ENCODE measurements at places on chromosomes 7 and 10. TPM values are rescaled to one million over a fixed set of nuclear protein-coding genes. Genes with fewer than 3 reads are reported as not detected.

The NUTM2A gene
- total RNA-seq: 1.2 TPM

The GOLGA7B gene
- total RNA-seq: not detected

The PHTF2 gene
- 27.0 TPM for total RNA-seq

The ENTPD7 gene
- 21.6 TPM for total RNA-seq

The INMT gene
- total RNA-seq: 0.09 TPM

The VPS37D gene
- 3.6 TPM for total RNA-seq

DNA sequence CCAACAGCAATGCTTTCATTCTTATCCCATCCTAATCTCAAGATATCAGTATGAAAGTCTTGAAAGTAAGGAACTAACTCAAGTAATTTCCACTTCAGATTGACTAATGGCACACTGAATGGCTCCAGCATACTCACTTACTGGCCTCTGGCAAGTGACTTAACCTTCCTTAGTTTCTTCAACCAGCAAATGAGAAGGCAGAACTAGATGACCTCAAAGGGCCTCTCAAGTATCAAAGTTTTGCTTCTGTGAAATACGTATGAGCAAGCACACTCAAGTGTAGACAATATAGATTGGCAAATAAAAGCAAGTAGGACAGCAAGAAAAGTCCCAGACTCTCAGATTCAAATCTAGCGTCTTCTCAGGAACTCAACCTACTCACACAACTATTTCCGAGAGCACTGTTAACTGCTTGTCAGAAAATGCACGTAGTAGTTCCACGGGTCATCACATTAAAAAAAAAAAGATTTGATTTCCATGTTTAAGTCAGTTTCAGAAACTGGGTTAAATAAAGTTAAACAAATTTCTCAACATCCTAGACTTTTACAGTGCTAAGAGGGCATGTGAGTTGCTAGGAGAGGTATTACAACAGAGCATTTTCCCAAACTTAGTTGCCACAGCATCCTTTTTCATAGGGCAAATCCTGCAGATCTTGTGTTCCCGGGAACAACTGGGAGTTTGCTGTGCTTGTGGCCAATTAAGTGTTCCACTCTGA lies 276.9 kb upstream of the KLF14 start:
- peaks cover 42% of the 10 kb centered on the region for H3K4me1 ChIP-seq
- no peaks in the 10 kb centered on the region for H3K27me3 ChIP-seq
- no peaks in the 10 kb centered on the region for H3K36me3 ChIP-seq
- H3K27ac ChIP-seq: no peak overlapping the region

DNA sequence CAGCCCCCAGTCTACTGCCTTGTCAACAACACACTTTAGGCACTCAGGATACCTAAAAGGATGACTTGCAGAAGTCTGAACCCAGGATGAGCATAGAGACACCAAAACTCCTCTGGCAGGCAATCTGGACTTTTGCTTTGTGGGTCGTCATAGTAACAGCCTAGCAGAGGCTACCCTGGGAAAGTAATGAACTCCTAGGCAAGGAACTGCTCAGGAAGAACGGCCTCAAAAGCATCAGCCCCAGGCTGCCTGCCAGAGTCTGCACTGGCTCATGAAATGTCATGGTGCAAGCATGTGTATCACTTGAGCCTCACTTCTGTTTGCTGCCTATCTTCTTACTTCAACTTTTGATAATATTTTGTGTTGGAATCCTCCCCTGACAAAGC lies 715.1 kb downstream of the GRID1 start:
- no peaks in the 10 kb centered on the region for H3K27me3 ChIP-seq
- no peaks in the 10 kb centered on the region for H3K36me3 ChIP-seq
- H3K4me1 ChIP-seq: peaks cover 12% of the 10 kb centered on the region
- H3K27ac ChIP-seq: no peak overlapping the region

- H3K4me3 ChIP-seq: no peak overlapping the region
- no peak for DNase-seq
- H3K36me3 ChIP-seq: no peaks in the 10 kb centered on the region
- H3K4me1 ChIP-seq: peaks cover 10% of the 10 kb centered on the region
- H3K27me3 ChIP-seq: no peaks in the 10 kb centered on the region
Observed at GRCh38 chr7:34275624-34276023, 370.3 kb downstream of the BMPER start.

GRCh38 chr7:26853788-26854393 lies 10.5 kb downstream of the SKAP2 start:
- H3K36me3 ChIP-seq: no peaks in the 10 kb centered on the region
- peak; percentile 32 for DNase-seq
- no peak overlapping the region for H3K4me3 ChIP-seq
- no peak overlapping the region for H3K27ac ChIP-seq
- peaks cover 52% of the 10 kb centered on the region for H3K27me3 ChIP-seq

DNA sequence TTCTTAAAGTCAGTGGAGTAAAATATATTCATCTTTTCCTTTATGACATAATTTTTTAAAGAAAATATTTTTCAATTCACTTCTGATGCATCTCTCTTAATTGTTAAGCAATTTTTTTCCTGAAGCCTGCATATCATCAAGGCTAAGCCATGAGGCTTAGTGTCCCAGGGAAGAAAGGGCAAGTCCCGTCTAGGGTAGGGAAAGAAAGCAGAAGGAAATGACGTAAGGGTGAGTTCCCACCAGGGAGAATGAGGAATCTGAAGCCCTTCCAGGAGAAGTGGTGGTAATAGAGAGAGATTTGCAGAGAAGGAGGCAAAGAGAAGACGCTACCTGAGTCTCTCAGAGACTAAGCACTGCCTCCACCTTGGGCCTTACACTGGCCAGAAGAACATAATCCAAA lies 96.8 kb upstream of the NFE2L3 start:
- no peaks in the 10 kb centered on the region for H3K27me3 ChIP-seq
- no peaks in the 10 kb centered on the region for H3K4me1 ChIP-seq
- no peak overlapping the region for H3K4me3 ChIP-seq
- H3K27ac ChIP-seq: no peak overlapping the region
- no peak for DNase-seq
- no peaks in the 10 kb centered on the region for H3K36me3 ChIP-seq

GRCh38 chr10:4082861-4083260 lies 297.9 kb upstream of the KLF6 start:
- peaks cover 4% of the 10 kb centered on the region for H3K4me1 ChIP-seq
- H3K27me3 ChIP-seq: no peaks in the 10 kb centered on the region
- H3K27ac ChIP-seq: no peak overlapping the region
- no peaks in the 10 kb centered on the region for H3K36me3 ChIP-seq
- H3K4me3 ChIP-seq: no peak overlapping the region

GRCh38 chr7:30988351-30989005 lies 24.7 kb downstream of the GHRHR start:
- no peak overlapping the region for H3K4me3 ChIP-seq
- H3K27me3 ChIP-seq: no peaks in the 10 kb centered on the region
- H3K27ac ChIP-seq: no peak overlapping the region
- H3K4me1 ChIP-seq: no peaks in the 10 kb centered on the region
- no peak for DNase-seq

DNA sequence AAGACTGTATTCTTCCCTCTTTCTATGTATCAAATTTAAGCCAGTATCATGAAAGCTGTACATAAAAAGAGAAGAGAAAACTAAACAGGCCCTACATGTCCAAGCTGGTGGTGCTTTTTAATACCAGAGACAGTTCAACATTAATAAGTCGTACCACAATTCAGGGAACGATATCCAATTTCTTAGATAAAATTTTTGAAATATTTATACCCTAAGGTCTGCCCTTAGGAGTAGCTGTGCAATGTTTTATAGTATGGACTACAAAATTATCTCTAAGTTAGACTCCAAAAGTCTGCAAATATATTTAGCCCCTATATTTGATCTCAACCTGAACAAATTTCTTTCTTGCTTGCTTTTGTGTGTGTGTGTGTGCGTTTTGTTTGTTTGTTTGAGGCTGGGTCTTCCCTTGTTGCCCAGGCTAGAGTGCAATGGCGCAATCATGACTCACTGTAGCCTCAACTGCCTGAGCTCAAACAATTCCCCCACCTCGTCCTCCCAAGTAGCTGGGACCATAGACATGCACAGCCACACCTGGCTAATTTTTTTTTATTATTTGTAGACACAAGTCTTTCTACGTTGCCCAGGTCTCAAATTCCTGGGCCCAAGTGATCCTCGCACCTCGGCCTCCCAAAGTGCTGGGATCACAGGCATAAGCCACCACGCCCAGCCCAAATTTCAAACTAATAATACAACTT lies 13.2 kb downstream of the ARHGAP19 start:
- no peak overlapping the region for H3K4me3 ChIP-seq
- no peaks in the 10 kb centered on the region for H3K36me3 ChIP-seq
- H3K27ac ChIP-seq: no peak overlapping the region
- H3K4me1 ChIP-seq: no peaks in the 10 kb centered on the region

- DNase-seq: no peak
- H3K4me3 ChIP-seq: no peak overlapping the region
- H3K27ac ChIP-seq: no peak overlapping the region
- H3K4me1 ChIP-seq: peaks cover 7% of the 10 kb centered on the region
- H3K36me3 ChIP-seq: no peaks in the 10 kb centered on the region
Observed at GRCh38 chr10:48652344-48652743, 32.3 kb upstream of the WDFY4 start.

DNA sequence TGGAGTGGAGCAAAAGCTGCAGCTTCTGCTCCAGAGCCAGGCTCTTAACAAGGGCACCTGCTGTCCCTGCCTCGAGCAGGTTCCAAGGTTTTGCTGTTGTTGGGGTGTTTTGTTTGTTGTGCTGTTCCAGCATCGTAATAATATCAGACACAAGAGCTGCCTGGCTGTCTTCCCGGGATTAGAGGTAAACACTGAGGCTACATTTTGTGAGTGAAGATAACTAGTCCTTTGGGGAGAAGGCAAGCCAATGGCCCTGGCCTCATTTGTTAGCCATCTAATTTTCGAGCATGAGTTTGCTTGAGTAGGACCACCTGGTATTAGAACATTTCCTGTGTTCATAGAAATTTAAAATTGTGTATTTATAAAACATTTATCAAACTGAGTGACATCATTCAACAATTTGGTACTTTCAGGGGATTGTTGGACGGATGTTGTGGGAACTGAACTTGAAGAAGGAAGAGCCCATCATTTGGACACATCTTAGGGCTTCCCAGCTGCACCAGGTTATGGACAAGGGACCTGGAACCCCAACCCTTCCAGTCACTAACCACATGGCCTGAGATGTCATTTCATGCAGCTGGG lies 555.0 kb downstream of the TNS3 start:
- no peaks in the 10 kb centered on the region for H3K4me1 ChIP-seq
- DNase-seq: no peak
- no peak overlapping the region for H3K27ac ChIP-seq
- no peaks in the 10 kb centered on the region for H3K36me3 ChIP-seq
- H3K4me3 ChIP-seq: no peak overlapping the region
- H3K27me3 ChIP-seq: no peaks in the 10 kb centered on the region

DNA sequence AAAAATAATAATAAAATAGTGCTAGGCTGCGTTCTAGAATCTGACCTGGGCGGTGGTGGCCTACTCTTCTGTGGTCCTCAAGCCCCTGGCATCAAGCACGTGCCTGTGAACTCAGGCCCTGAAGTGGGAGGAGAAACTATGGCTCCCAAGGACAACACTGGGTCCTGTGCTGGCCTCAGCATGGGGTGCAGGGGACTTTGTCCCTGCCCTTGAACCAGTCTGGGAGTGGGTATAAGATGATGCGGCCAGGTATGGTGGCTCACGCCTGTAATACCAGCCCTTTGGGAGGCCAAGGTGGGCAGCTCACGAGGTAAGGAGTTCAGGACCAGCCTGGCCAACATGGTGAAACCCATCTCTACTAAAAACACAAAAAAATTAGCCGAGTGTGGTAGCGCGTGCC lies 5.5 kb downstream of the ZP3 start:
- H3K4me3 ChIP-seq: no peak overlapping the region
- no peaks in the 10 kb centered on the region for H3K27me3 ChIP-seq
- no peaks in the 10 kb centered on the region for H3K4me1 ChIP-seq
- no peak for DNase-seq

GRCh38 chr10:110837418-110838171 lies 34.1 kb upstream of the PDCD4 start:
- no peaks in the 10 kb centered on the region for H3K4me1 ChIP-seq
- no peak overlapping the region for H3K4me3 ChIP-seq
- no peaks in the 10 kb centered on the region for H3K36me3 ChIP-seq
- no peak for DNase-seq
- no peak overlapping the region for H3K27ac ChIP-seq
- no peaks in the 10 kb centered on the region for H3K27me3 ChIP-seq

DNA sequence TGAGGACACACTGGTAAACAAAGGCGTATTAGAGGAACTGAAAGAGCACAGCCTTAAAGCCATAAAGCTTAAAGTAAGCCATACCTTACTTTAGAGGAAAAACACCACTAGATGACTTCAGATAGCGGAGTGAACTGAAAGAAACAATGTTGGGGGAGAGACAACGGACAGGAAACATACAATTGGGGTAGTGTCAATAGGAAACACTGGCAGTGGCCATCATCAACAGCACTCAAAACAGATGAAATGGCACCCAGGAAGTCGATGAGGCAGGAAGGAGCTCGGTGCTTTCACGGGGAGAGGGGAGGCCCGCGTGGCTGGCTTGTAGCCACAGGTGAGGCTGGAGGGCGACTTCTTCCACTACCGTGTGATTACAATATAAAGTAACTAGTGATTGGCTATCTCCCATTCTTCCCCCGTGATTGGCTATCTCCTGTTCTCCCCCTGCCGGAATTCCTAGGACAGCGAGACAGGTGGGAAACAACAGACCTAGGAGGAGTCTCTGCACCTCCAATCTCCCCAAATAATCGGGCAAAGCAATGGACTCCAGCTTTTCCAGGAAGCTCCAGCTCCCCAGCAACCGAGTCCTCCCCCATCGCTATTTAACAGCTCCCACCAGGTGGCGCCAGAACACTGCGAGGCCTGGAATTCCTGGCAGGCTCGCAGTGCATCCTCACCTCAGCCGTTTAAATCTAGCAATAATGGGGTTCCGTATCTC lies 2.4 kb upstream of the TAS2R38 start:
- no peak overlapping the region for H3K4me3 ChIP-seq
- H3K36me3 ChIP-seq: no peaks in the 10 kb centered on the region
- DNase-seq: peak; percentile 6
- no peak overlapping the region for H3K27ac ChIP-seq

DNA sequence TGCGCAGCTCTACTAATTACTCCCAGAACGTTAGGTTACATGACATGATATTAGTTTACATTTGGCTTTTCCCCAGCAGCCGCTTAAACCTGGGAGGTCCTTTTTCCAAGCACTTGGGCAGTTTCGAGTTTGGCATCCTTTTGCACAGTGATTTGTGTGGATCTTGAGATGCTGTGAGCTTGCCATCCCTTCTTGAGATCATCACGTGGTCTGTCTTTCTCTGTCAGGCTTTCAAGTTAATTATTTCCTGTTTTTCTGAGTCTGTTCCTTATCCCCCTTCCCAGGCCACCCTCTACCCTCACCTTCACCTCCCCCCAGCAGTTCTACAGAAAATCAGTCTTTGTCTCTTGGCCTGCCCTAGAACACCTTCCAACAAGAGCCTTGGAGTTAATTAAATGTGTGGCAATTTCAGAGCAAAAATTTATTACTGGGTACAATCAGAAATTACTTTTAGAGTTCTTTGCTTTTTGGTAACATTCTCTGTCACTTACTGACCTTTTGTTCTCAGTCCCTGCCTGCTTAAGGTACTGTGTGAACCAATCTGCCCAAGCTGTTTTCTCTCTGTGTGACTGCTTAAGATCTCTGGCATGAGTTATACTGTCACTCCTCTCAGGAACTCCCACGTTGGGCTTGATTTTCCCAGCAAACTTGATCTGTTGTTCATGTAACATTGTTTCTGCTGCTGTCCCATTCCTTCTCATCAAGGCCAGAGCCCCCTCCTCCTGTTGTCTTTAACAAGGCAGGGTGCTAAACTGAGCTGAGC lies 3.1 kb upstream of the SLF2 start:
- no peak overlapping the region for H3K4me3 ChIP-seq
- peaks cover 17% of the 10 kb centered on the region for H3K4me1 ChIP-seq
- no peaks in the 10 kb centered on the region for H3K36me3 ChIP-seq
- DNase-seq: no peak
- no peaks in the 10 kb centered on the region for H3K27me3 ChIP-seq
- no peak overlapping the region for H3K27ac ChIP-seq

GRCh38 chr10:16894821-16895220 lies 77.6 kb upstream of the RSU1 start:
- peaks cover 9% of the 10 kb centered on the region for H3K4me1 ChIP-seq
- no peak overlapping the region for H3K27ac ChIP-seq
- H3K4me3 ChIP-seq: no peak overlapping the region
- no peaks in the 10 kb centered on the region for H3K36me3 ChIP-seq

Data from astrocyte (in vitro differentiated cells and primary cell).